H9 (cell line): ENCODE measurements at places on chromosomes 6 and 20. TPM values are rescaled to one million over a fixed set of nuclear protein-coding genes. Genes with fewer than 3 reads are reported as not detected.

DNA sequence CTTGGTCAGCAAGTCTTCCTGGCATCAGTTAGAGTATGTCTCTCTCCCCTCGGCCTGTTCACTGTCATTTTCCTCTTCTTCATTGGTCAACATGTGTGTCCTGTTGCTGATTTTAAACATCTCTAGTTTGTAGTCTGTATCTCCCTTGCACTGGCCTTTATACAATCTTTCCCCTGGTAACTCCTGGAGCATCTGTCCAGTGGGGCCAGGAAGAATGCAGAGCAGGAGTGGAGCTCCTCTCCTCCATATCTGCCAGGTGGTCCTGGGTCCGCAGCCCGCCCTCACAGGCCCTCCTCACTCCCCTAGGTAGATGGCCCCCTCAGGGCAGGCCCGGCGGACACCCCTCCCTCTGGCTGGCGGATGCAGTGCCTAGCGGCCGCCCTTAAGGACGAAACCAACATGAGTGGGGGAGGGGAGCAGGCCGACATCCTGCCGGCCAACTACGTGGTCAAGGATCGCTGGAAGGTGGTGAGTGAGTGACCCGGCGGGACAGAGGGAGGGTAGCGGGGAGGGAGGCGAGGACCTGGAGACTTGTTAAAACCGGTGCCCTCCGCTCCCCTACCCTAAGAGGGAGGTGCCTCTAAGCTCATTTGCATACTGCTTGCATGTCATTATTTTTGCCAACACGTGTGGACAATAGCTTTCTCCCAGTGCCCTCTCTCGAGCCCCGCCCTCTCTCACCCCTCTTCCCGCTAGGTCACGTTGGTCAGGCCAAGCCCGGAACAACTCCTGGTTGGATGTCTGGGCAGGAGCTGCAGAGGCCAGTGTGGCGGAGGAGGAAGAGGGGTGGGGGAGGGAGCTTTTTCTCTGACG lies 3.2 kb downstream of the TTBK1 start:
- peak; percentile 98 for DNase-seq

GRCh38 chr6:53961679-53962370 lies 149.4 kb upstream of the MLIP start:
- DNase-seq, result peak; percentile 51

The CLIC1 gene
- 265 and 266 TPM in 2 replicates for total RNA-seq

The PI16 gene
- total RNA-seq, result not detected in 2 replicates

The POU5F1 gene
- 2,134 TPM in 2 replicates for total RNA-seq

DNA sequence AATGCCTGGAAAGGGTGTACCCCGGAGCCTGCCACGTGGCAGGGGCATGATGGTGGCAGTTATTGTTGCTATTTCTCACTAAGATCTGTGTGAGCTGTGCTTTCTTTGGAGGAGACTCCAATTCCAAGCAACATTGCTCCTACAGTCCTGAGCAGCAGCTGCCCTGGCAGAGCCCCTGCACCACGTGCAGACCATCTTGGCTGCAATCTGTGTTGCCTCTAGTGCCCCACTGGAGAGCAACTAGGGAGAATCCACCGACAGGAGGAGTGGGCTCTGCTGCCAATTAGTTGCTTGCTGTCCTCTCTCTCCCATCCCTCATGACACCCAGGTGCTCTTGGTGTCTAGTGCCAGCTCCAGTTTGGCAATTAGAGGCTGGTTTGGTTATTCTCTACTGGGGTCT lies 116.0 kb downstream of the PXDC1 start:
- no peak for DNase-seq
